ENCODE measurements at places on chromosomes 4 and X.

DNA sequence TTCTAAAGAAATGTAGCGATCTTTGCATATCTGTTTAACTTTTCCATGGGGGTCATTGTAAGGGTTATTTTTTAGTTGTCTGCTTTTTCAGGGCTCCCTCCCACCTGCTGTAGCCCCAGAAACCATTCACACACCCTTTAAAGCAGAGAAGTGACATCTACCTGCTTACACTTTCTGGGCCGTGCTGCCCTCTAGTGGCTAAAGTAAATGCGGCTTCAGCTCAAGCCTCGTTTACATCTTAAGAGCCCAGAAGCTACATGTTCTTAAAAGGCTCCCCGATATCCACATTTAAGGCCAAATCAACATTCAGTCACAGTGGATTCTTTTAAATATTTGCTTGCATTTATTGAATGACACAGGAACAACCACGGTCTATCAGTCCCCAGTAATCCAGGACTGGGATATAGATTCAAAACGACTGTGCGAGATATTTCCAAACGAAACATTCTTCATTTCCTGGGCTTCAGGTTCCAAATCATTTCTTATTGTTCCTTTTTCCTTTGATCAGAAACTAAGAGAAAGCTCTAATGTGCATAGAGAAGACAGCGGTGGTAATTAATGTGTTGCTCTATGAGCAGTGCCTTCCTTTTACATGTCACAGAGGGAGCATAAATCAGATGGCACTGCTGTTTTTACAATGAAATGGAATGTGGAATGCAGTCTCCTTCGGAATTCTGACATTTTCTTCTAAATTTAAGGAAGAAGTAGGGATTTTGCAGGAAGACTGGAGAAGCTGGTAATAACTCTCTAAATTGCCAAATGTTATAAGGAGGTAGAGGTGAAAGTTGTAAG, 119.9 kb downstream of the RASGEF1B start:
- DNase-seq: peak; percentile 58

GRCh38 chrX:150408561-150408960, 45.4 kb downstream of the MAMLD1 start:
- no peak for DNase-seq

DNA sequence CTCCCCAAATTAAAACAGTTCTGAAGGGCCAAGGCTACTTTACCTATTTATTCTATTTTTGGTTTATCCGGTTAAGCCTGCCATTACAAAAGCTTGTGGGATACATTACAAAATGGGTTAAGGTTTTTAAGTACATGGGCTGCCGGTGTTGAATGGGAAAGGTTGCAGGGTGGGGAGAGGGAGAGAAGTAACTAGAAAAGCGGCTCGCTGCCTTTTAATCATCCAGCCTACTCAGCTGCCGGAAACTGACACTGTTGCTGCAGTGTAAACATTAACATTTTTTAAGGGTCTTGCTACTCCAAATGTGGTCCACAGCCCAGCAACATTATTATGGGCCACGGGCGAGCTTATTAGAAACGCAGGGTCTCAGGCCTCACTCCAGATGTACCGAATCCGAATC, 1.5 kb upstream of the IL1RAPL1 start:
- no peak for DNase-seq

DNA sequence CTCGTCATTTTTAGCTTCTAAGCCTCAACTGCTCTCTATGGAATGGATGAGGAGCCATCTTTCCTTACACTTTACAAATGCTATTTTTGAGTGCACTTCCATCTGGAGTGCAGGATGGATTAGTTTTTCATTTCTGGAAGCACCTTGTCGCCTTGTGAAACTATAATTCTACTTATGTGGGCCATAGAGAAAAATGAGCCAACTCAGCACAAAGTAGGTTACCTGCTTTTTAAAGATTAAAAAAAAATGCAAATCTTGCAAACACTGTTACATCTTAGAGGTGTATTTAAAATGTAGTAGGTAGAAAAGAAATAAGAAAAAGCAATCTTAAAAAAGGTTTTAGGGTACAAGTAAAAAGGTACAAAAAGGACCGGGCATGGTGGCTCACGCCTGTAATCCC, 10.9 kb downstream of the BOD1L1 start:
- DNase-seq: no peak

GRCh38 chr4:86630629-86631028, 36.5 kb downstream of the PTPN13 start:
- DNase-seq: no peak

DNA sequence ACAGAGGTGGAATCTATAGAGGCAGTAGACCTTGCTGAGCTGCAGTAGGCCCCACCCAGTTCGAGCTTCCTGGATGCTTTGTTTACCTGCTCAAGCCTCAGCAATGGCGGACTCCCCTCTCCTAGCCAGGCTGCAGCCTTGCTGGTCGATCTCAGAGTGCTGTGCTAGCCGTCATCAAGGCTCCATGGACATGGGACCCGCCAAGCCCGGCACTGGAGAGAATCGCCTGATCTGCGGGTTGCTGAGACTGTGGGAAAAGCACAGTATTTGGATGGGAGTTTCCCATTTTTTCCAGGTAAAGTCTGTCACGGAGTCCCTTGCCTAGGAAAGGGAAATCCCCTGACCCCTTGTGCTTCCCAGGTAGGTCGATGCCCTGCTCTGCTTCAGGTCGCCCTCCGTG, 124.8 kb upstream of the KLF8 start:
- no peak for DNase-seq

DNA sequence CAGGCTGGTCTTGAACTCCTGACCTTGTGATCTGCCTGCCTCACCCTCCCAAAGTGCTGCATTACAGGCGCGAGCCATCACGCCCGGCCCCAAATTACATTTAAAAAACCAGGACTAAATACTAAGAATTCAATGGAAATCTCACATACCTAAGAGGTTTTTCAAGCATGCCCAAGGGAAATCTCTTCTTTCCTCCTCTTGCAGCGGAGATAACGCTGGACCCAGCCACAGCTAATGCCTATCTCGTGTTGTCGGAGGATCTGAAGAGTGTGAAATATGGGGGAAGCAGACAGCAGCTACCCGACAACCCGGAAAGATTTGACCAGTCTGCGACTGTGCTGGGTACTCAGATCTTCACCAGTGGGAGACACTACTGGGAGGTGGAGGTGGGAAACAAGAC, 7.4 kb downstream of the TRIML1 start:
- DNase-seq: no peak

DNA sequence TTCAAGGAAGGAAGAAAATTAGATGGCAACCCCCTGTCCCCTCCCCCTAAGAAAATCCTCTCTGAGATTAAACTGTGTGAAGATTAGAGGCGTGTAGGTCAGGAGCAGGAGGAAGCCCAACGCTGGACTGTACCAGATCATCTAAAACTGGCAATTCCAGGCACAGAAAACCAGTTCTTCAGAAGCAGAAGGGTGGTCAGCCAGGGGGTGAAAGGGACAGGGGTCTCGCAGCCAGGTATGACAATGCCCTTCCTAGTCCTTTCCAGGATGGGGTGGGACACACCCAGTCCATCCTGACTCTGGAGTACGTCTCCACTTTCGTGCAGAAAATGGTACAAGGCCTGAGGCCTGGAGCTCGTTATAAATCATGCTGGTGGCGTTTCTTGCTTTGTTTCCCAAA, 3.3 kb upstream of the RHOH start:
- DNase-seq: no peak

DNA sequence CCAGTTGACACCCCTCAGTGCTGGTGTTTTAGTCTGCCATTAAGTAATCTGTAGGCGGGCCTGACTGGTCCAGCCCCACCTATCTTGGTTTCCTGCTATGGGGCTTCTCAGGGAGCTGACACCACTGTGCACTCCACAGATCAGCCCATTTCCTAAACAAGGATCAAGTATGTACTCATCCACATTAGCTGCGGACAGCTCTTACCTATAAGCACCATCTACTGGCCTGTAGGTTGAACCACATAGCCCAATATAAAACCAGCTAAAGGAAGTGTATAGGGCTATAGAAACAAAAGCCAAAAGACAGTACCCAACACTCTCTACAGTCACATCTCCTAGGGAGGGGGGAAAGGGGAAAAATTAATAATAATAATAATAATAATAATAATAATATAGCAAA, 353.5 kb upstream of the CXorf51B start:
- no peak for DNase-seq

- no peak for DNase-seq
These were observed 393.0 kb downstream of the PPP1R2C start for GRCh38 chrX:42384956-42385355.

- DNase-seq: peak; percentile 92
These were observed 36.9 kb downstream of the PDLIM5 start for GRCh38 chr4:94488670-94489069.

DNA sequence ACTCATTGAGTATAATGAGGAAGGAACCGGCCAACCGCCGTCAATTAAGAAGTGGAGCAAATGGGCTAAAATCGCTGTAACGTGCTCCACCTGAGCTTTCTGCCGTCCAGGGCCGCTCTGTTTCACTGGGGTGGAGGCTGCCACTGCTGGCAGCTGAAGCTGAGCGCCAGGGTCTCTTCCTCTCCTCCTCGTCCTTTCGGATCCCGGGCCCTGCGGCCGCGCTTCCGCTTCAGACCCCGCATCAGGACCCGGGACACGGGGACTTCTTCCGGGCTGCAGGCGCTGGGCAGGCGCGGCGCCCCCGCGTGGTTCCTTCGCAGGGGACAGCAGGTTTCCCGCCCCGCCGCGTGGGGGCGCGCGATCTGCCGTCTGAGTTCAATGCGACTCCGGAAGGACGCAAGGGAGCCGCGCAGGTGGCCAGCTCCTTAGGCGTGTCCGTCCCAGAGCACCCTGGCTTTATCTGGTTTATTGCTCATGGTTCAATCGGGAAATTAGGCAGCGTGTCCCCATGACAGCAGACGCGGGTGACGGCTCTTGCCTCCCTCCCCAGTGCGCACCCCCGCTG, 519.8 kb downstream of the TRIML1 start:
- DNase-seq: no peak

DNA sequence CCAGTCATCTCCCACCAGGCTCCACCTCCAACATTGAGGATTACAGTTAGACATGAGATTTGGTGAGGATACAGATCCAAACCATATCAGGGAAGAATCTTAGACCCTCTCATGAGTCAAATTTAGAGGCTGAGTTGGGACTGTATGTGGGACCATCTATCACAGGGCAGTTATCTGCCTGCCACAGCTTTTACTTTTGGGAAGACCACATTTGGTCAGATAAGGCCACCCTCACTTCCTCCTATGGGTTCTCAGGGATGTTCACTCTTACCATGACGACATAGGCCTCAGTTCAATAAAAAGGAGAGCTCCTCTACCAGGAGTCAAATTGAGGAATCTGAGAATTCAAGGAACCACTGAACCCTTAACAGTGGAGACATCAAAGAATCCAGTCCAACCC, 2.1 kb downstream of the MAGEB2 start:
- no peak for DNase-seq

DNA sequence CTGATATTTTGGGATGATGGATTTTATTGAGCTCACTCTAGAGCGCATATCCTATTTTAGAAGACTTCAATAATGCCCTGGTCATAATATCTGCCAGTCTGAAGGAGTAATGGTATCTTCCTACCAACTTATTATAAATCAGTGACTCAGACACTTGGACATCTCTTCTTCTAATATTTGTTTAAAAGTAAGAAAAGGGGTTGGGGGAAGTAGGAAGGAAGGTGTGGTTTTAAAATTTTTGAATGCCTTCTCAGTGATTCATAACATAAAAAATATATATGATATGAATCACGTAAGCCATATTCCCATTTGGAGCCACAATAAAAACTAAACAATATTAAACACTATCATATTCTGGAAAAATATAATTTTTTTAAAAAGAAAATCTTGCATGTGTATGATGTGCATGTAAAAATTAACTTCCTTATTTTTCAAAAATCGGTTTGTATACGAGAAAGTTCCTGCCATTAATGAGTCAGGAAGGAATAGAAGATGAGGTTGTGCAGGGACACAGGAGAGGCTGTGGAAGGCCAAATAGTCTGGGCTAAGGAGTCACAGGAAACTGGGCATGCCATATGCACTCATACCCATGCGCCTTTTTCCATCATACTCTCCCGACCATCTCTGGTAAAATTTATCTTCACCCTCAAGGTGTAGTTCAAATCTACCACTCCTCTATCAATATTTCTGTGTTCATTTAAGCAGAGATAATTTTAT, 286.5 kb downstream of the EPHA5 start:
- DNase-seq: peak; percentile 56

- no peak for DNase-seq
These were observed 959 bp upstream of the REST start for GRCh38 chr4:56906489-56907393.

DNA sequence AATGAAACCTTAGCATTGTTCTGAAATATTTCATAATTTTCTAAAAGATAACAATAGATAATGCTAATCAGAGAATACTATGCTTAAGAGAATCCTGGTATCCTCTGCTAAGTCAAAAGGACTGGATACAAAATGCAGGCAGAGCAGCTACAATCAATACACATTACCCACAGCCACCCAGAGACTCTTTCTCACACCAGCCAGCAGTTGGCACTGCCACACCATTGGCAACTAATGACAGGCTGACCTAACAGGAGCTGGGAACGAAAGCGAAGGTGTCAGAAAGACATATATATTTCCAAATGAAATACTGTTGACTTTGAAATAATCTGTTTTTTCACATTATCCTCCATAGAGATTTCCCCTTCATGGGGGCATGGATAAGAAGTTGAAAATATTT, 122.6 kb upstream of the PLAC1 start:
- no peak for DNase-seq

DNA sequence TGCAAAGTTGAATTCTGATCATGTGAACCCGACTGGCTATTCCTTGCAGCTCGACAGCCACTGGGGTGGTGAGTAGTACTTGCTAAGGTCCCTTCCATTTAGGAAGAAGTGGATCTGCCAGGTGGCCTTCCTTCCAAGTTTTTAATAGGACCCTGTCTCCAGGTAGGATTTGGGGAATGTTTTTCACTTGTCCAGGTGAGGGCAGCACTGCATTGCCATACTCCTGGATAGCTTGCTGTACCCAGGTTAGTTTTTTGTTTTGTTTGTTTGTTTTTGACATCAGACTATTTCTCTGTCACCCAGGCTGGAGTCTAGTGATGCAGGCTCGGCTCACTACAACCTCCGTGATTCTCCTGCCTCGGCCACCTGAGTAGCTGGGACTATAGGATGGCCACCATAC, 29.8 kb downstream of the SAGE1 start:
- DNase-seq: no peak

GRCh38 chr4:40953283-40954087, 203.7 kb downstream of the NSUN7 start:
- no peak for DNase-seq

GRCh38 chr4:181200076-181200475, 1043.1 kb upstream of the TENM3 start:
- DNase-seq: no peak

DNA sequence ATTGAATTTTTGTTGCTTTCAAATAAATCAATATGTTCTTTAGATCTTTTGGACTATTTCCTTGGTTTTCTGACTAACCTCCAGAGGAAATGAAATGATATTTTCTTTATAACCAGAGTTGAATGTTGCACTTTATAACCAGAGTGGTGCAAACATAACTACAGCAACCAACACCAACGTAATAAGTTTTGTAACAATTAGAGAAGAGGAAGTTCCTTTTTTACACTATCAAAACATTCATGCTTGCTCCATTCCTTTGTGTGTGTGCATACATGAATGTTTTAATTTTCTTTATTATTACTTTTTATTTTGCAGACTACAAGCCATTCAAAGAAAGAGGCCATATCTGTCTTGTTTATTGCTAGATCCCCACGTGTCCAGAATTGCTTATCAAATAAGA, 193.0 kb upstream of the PPP3CA start:
- DNase-seq: no peak
